ENCODE measurements at places on chromosomes 6 and 20.

DNA sequence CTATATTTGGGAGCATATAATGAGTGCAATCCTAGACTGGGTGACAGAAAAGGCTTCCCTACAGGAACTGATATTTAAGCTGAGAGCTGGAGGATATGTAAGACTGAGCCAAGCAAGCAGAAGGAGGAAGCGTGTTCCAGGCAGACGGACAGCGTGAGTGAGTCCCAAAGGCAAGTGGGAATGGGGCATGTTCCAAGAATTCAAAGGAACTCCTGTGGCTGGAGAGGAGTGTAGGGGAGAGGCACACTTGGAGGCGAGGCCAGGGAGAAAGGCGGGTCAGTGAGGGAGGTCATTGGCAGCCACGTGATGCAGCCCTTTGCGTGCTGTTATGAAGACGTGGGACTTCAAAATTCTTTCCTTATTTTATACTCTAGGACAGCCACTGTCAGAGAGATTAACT is 27.9 kb upstream of the SGK1 start:
- DNase-seq = no peak

- no peak for DNase-seq
Observed at GRCh38 chr6:97885325-97885724, 602.3 kb upstream of the MMS22L start.

DNA sequence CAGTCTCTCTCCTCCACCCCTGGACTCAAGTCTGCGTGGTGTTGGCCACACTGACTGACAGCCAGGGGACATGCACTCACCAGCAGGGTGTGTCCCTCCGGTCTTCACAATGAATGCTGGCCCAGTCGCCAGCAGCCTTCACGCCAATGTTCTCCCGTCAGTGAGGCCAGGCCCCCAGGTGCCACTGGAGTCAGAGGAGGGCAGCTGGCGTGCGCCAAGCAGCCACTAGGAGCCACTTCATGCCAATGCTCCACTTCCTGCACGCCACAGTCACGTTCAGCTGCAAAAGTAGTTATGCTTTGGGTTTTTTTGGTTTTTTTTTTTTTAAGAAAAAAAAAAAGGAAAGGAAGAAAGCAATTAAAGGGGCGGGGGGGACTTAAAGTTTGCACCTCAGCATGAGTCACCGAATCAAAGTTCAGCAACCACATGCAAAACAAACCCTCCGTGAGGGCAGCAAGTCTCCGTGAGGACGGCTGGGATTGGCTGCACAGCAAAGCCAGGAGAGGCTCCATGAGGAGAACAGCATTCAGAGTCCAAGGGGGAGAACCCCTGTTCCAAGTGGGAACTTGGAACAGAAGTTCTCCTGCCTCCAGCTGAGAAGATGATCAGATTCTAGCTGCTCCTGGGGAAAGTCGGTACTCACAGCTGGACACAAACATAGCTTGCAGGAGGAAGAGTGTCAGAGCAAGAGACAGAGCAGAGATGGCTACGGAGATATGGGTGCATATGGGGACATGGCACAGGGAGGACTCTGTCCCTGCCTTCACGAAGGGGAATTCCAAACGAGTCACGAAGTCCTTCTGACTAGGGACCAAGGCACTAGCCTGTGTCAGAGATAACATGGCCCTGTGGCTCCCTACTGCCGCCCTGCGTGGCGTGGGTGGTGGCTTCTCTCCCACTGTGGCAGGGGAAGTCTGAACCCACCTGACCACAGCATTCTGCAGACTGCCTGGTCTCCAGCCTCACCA is at the start of gene ZC3H12D:
ZC3H12D (minus strand) TSS at position 282 of the 968 bp plus-strand sequence. CDS start 10,471 bp downstream, outside the sequence.
- DNase-seq = no peak

- DNase-seq = no peak
Observed at GRCh38 chr6:166257911-166258318, 50.3 kb downstream of the PRR18 start.

DNA sequence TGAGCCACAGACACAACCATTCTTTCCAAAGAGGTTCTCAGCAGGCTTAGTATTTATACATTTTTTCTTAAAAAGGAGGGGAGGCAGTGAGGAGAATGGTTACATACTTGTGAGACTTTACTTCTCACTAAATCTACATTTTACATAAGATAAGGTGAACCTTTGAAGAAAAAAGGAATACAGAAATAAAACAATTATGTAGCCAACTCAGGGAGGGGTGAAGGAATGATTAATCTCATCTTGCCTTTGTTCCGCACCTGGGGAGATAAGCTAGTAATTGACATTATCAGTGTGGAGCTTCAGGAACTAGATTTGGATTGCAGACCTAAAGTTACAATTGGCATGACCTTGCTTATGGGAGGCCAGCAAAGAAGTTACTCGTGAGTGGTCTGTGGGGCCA is 221.8 kb upstream of the GGTLC1 start:
- DNase-seq = no peak

GRCh38 chr6:121848523-121849255 is 413.2 kb downstream of the GJA1 start:
- DNase-seq = no peak

GRCh38 chr6:158524311-158524710 is 35.6 kb upstream of the TMEM181 start:
- no peak for DNase-seq

DNA sequence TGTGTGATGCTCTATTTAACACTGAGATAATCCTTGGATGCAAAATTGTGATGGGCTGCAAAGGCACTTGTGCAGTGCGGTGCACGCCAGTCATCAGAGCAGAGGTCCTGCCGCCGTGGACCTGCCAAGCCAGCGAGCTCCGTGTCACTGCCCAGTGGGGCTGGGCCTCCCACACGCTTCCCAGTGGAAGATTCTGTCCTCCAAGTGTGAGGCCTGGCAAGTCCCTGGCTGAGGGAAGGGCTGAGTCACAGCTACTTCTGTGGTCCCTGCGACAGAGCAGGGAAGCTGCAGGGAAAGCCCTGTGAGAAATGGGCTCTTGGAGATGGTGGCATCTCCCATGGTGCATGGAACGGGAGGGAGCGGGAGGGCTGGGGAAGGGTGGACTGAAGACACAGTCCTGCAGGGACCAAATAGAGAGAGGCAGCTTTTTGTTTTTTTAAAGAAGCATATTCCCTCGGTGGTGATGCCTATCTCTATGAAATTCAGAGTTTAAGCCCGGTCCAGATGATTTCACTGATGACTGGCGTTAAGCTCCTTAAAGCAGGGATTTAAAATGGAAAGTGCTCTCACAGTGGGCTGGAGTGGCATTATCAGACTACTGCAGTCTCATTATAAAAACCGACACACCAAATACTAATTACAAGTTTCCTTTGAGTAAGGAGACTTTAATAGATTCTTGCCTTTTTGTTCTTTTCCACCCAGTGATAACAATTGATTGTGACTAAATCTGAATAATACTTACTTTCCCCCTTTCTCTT is 413.7 kb downstream of the QKI start:
- no peak for DNase-seq

DNA sequence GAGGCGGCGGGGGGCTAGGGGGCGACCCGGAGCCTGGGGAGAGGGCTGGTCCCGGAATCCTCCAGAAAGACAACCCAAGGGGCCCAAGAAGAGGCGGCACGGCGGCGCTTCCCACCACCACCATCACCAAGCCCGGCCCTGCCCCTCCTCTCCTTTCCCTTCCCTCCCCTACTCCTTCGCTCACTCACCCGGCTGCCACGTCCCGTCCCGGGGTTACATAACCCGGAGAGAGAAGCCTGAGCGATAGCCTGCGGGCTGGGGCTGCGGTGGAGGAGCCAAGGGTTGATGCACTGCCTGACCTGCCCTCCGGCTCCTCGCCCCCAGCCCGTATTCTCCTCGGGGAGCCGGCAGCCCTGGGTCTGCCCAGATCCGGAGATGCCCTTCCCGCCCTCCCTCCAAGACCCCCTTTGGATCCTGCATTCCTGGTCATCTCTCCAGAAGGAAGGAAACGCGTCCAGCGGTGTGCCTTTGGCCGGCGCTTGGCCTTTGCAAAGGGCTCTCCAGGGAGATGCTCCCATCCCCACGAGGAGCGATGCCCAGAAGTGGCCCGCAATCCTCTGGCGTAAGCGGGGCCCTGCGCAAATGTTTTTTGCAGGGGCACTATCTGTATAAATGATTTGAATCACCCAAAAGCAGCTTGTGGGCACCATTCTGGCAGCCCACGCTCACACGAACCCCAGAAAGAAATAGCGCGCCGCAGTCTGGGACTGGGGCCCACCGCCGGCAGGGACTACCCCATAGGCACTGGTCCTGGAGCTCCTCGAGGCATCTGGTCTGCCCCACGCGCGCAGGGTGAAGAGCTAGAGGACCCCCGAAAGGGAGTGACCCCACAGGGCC is 4.6 kb upstream of the CPXM1 start:
- DNase-seq = no peak

DNA sequence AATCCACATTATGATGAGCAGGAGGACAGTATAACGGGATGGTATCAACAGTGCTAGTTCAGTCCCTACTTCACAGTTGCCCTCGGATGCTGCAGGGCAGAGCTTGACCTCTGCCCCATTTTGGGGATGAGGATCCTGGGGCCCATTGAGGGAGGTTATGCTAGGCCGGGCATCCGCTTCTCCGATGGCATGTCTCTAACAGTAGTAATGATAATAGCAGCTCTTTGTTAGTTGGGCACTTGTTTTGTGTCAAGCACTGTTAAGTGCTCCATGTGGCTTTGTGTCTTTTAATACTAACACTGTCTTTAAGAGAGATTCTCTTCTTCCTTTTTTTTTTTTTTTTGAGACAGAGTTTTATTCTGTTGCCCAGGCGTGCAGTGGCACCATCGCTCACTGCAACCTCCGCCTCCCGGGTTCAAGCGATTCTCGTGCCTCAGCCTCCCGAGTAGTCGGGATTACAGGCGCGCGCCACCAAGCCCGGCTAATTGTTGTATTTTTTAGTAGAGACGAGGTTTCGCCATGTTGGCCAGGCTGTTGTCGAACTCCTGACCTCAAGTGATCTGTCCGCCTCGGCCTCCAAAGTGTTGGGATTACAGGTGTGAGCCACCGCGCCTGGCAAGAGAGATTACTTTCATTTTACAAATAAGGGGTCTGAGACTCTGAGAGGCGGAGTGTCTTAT is 1.1 kb downstream of the MAPRE1 start:
- no peak for DNase-seq

DNA sequence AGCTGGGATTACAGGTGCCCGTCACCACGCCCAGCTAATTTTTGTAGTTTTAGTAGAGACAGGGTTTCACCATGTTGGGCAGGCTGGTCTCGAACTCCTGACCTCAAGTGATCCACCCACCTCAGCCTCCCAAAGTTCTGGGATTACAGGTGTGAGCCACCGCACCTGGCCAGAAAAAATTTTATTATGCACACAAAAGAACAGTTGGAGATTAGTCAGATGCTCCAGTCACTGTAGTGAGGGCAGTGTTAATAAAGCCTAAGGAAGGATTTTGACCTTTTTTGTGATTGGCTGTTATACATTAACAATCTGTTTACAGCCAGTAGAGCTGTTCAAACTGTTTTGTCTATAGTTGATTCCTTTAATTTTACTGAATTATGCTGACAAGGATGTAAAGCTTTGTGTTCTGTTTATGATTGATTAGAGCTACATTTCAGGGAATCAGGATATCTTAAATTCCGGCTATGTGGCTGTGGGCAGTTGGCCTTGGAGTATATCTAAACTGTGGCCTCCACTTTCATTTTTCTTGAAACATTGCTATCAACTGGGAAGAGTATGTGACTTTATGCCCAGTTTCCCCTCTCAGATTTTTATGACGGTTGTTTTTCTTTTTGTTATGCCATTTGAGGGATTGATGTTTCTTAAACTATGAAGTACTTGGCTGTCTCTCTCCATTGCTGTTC is 9.9 kb downstream of the ZSWIM3 start:
- no peak for DNase-seq

GRCh38 chr6:31952140-31952805 is 6.4 kb downstream of the CFB start:
- DNase-seq = no peak

- no peak for DNase-seq
Observed at GRCh38 chr20:5848711-5849505, 98.7 kb downstream of the SHLD1 start.

Data from NCI-H1048 (cell line).